ENCODE measurements at places on chromosomes 2 and 18.

GRCh38 chr2:121881038-121881437 lies 125.6 kb downstream of the TSN start:
- no peak for DNase-seq

GRCh38 chr2:216292886-216293301 lies 79.4 kb downstream of the MARCHF4 start:
- DNase-seq, result peak; percentile 57

DNA sequence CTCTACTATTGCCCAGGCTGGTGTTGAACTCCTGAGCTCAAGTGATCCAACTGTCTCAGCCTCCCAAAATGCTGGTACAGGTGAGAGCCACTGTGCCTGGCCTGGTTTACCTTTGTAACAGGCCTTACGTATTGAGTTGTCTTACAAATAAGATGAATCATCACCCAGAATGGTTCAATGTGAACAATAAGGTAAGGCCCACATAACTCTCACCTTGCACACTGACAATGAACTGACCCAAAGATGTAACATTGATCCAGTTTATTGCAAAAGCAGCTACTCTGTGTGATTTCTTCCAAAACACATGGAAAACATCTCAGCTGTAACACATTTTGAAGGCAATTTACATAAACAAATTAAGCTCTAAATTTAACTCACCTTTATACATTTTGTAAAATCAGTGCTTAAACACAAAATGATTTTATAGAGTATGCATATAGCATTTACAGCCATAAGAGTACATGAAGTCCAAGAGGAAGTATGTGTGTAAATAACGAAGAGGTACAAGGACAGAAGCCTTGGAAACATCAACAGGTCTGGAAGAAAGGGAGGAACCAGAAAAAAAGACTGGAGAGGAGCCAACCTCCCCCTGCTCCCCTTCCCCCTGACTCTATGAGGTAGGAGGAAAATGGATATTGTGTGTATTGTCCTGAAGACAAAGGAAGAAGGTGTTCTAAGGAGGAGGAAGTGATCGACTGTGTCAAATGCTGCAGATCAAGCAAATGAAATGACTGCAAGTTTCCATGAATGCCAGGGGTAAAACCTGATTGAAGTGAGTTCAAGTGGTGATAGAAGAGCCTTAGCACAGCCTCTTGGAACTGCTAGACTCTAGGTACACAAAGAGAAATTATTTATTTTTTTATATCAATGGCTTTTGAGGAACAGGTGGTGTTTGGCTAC lies 5.6 kb upstream of the WDFY1 start:
- no peak for DNase-seq

DNA sequence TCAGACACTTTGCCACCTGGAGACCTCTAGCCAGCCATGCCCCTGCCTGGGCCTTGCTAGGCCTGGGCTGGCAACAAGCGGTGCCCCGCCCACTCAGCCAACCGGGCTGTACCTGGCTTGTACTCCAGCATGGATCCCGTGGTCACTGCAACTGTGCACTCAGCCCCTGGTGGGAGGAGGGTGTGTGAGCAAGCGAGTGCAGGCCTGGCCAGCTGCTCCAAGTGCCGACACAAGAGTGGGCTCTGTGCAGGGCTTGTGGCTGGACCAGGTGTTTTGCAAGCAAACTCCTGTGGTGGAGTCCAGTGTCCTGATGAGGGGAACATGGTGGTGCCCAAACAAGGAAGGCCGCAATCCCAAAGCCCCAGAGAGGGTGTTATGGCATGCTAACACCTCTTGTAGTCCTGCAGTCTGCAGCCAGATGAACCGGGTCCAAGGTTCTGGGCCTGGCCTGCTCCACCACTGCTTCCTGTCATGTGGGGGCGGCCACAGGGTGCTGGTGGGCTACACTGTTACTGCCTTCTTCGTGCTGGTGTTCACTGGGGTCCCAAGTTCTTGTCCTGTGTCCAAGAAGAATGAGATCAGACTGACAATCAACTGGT lies 60.1 kb upstream of the CD28 start:
- DNase-seq, result no peak

DNA sequence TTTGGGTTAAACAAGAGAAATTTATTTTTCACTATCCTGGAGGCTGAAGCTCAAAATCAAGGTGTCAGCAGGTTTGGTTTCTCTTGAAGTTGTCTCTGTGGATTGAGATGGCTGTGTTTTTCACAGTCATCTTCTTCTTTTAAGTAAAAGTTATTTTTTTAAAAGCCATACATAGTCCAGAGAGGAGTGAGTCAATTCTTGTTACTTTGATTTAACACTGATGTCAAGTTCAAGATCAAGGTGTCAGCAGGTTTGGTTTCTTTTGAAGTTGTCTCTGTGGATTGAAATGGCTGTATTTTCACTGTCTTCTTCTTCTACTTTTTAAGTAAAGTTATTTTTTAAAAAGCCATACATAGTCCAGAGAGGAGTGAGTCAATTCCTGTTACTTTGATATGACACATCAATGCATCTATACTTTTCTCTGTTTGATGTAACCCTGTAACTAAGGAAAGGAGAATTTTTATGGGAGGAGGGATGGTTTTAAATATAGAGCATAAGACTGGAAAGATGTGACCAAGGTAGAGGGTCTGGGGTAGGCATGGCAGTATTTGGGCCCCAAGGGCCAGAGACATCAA lies 22.5 kb upstream of the RASGRP3 start:
- no peak for DNase-seq

GRCh38 chr2:180359522-180360282 lies 352.6 kb upstream of the CWC22 start:
- DNase-seq, result peak; percentile 53

GRCh38 chr2:28981016-28981441 lies at the start of gene TOGARAM2:
Gene TOGARAM2, plus strand, starts transcription at chr2:28981298. Its CDS starts 13,537 bp downstream, at chr2:28994835.
- DNase-seq, result no peak

DNA sequence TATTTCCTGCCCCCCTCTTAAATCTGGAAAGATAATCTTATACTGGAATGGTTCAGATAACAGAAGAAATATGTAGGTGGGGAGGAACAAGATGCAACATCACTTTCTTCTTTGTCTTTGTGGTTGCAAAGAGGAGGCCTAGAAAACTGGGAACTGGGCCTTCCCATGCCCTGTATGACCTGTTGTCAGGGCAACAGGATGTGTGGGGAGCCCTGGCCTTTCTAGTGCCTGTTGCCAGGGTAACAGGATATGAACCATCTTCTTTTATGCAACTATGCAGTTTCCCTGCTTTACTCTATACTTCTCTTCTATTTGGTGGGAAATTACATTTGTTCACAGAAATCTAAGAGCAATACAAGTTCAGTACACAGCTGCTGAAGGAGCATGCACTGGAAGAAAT lies 79.8 kb upstream of the PDE1A start:
- DNase-seq, result no peak
